ENCODE measurements at places on chromosomes 12 and 14.

DNA sequence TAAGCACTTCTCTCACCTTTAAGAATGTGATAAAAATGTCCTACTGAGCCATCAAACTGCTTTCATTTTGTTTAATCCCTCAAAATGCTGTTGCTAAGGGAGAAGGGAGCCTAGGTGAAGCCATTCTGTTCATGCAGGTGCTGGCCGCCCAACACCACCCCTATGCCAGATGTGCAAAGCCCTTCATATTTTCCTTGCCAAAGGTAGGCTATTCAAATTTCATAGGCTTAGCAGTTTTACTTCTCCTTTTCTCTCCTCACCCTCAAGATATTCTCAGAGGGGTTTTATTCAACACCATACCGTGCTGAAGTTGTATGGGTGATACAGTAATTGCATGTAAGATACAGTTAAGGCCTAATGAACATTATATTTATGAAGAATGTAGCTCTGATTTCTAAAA lies 461.7 kb downstream of the GXYLT1 start:
- no peak for DNase-seq

- no peak for DNase-seq
These were observed 103.6 kb upstream of the CCND2 start for GRCh38 chr12:4169959-4170358.

DNA sequence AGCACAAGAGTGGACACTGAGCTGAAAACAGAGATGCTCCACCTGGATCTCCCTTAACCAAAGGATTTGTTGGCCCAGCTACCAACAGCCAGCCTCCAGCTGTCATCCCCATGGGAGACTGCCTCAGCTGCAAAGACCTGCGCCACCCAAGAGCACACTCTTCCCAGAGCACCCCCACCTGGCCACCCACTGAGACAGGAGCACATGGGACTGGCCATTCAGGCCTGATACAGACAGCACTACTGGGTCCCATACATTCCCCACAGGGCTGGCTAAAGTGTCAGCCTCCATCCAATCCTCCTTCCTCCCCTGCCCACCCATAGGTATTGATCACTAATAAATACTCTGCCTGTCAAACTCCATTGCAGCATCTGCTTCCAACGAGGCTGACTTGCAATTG lies 241.5 kb downstream of the BCL11B start:
- no peak for DNase-seq

DNA sequence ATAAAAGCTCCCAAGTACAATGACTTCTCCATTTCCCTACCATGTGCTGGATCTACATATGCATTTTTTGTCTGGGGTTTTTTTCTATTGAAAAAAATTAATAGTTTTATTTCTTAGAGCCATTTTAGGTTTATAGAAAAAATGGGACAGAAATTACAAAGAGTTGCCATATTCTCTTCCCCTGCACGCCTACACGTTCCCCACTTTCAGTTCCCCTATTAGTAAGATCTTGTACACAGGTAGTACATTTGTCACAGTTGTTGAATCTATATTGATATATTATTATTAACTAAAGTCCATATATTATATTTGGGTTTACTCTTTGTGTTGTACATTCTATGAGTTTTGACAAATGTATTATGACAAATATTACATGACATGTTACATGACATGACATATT lies 35.7 kb downstream of the SIX6 start:
- DNase-seq, result no peak

GRCh38 chr14:22427771-22428231 lies 161.2 kb downstream of the DAD1 start:
- no peak for DNase-seq

DNA sequence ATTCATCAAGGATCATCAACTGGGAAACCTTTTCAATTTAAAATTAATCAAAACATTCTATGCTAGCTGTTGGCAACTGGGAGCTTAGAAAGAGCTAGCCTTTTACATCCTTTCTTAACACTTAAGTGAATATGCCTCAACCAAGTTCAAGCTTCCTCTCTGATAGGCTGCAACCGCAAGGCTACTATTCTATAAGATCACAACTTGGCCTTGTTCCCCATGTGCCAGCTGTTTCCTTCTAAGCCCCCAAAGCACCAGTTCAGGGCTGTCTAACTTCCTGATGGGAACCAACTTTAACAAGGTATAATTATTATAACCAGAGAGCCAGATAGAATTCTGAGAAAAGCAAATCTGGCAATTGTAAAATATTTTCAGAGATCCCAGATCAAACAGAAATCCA lies 37.0 kb downstream of the KCNC2 start:
- DNase-seq, result no peak

GRCh38 chr12:21813125-21813524 lies 38.6 kb upstream of the KCNJ8 start:
- DNase-seq, result no peak
